ENCODE measurements at places on chromosomes 4 and X.

DNA sequence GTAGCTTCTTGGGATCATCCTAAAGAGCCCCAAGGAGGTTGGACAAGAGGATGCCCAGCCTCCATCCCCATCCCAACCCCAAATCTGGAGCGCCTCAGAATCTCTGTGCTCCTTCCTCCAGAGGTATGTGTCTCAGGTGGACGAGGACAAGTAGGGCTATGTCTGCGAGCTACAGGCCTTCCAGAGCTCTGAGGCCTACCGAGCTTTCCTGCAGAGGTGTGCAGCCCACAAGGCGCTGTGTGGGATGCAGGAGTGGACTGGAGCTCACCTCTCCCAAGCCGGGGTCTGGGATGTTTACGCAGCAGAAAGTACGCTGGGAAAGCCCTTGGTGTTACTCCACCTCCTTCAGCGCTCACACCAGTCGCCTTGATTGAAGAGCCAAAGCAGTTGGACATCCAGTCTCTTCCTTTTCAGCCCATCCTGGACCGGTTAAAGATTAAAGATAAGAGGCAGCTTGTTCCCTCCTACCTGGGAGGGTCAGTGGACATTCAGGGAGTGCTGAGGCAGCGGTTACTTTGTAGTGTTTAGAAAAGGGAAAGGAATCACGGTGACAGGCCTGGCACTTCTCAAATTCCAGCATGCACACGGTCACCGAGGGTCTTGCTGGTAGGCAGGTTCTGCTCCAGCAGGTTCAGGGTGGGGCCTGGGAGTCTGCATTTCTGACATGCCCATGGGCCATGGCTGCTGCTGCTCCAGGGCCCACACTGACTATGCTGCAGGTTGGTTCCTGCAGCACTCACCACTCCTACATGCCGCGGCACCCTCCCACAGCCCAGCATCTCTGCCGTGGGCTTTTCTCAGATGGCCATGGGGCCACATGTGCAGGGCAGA lies 29.5 kb upstream of the JAKMIP1 start:
- DNase-seq, result no peak

GRCh38 chr4:114272226-114272625 lies 292.8 kb upstream of the ARSJ start:
- no peak for DNase-seq

DNA sequence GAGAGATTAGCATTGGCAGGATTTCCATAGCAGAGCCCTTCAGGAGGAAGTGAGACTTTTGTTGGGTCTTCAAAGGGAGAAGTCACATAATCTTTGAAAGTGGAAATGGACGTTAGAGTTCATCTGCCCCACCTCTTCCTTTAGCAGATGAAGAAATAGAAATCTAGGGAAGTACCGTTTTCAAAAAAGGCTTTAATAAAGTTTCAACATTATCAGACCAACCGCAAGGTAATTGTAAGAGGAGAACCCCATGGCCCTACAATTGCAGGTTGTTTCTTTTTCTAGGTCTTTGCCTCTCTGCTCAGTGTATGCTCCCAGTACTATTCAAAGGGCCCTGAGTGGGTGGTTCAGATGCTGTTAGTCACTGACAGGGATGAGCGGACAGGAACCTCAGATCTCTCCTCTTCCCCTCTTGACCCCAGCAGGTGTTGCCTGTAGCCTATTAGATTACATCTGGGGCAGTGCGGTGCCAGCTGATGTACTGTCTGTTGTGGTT lies 48.6 kb upstream of the AP1S2 start:
- no peak for DNase-seq

GRCh38 chr4:6502747-6503465 lies 30.5 kb upstream of the PPP2R2C start:
- no peak for DNase-seq

- DNase-seq, result no peak
These were observed 36.5 kb downstream of the TBL1X start for GRCh38 chrX:9501362-9501761.

GRCh38 chr4:180398564-180398963 lies 1844.6 kb upstream of the TENM3 start:
- DNase-seq, result no peak

GRCh38 chrX:12349201-12349600 lies 210.9 kb downstream of the FRMPD4 start:
- DNase-seq, result no peak

- no peak for DNase-seq
These were observed 26.0 kb downstream of the STAP1 start for GRCh38 chr4:67584496-67584895.

DNA sequence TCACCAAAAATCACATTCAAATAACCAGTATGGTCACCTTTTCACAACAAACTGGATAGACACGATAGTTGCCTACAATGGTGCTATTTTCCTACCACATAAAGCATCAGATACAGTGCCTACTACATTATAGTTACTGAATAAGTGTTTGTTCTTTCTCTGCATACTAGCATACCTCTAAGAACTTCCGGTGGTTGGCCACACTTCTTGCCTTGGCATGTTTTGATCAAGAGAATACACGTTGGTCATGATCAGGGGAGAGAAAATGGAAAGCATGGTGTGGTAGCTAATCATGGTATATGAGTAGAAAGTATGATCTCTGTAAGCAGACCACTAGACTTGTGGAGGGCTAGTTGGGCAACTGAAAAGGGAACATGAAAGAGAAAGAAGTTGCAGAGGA lies 322.8 kb upstream of the DIAPH2 start:
- no peak for DNase-seq

GRCh38 chr4:4254199-4254598 lies 6.2 kb upstream of the TMEM128 start:
- no peak for DNase-seq

DNA sequence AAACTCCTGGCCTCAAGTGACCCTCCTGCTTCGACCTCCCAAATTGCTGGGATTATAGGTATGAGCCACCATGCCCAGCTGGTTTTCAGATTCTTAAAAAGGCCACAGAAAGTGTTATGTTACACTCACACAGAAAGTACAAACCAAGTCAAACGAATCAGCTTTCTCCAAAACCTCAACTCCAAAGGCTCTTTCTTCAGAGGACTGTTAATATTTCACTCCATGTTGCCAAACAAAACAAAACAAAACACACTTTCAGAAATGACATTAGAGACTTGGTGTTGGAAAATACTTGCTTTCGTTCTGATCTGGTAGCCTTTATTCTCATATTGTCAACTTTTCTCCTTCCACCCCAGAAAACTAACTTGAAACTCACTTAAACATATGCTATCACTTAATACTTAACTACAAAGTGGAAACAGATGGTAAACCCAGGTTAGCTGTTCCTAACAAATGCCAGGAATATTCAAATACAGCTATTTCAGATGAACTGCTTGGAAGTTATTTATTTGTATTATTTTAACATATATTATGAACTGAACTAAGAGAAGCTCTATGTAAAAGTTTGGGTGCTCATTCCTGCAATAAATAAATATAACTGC lies 34.7 kb downstream of the RLIM start:
- DNase-seq, result no peak

DNA sequence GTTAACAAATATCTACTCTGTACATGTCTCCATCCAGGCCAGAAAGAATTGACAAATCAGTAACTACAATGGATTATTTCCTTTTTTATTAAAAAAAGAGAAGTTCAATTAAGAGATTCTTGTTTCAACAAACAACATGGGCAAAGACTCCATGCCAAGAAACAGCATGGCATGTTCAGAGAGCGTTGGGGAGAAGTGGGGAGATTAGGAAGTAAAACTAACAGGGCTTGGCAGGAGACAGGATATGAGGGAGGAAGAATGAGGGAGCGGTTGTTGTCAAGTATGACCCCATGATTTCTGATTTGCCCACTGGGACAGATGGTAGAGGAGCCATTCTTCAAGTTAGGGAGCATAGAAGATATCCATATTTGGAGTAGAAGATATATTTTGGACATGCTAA lies 128.4 kb downstream of the RNF150 start:
- DNase-seq, result no peak

- no peak for DNase-seq
These were observed 64.8 kb downstream of the GLRA3 start for GRCh38 chr4:174764105-174764729.

DNA sequence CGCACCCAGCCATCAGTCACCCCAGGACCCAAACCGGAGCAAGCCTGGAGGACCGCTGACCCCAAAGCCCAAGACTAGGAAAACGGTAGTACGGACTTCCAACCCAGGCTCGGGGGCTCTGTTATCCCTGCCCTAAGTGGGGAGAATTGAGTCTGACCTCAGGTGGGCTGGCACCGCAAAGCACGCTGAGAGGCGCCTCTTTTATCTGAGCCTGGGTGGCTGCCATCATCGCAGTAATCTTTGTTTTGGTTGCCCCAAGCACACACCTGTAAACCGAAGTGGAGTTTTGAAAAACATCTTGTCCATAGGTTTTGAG lies 894 bp upstream of the SH3RF1 start:
- DNase-seq, result no peak

DNA sequence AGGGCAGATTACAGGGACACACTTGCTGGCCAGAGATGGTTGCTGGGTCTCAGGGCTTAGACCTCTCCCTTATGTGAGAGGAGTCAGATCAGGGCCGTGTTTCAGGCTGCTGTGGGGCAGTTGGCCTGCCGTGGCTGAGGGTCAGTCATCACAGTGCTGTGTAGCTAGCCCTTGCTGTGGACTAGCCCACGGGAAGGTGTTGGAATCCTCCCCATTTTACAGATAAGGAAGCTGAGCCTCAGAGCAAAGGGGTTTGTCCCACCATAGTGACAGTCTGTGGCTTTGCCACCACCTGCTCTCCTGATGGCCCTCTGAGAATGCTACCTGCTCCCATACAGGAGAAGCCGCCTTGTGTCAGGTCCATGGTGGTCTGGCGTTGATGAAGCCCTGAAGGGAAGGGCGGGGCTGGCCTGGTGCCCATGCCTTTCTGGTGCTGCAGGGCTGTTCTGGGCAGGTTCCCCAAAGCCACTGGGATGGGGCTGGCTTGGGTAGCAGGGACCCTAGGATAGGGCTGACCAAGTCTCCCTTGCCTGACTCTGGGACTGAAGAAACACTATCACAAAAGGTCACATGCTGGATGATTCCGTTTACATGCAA lies 2.4 kb upstream of the FAM53A start:
- DNase-seq, result no peak

DNA sequence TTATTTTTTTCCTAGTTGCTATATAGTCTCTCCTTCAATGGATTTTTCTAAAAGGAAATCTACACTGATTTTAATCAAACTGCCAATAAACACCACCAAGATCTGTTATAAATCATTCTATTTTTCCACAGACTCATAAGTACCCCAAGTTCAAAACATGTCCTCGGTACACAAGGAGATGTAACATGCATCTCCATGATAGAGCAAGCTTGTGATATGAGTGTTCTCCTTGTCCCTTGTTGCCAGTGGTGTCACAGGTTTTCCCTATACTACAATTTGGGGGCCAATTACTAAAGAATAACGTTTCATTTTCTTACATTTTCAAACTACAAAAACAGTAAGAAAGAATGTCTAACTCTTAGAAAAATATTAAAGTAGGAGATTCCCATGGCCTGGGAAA lies 491 bp downstream of the ARHGEF6 start:
- no peak for DNase-seq

DNA sequence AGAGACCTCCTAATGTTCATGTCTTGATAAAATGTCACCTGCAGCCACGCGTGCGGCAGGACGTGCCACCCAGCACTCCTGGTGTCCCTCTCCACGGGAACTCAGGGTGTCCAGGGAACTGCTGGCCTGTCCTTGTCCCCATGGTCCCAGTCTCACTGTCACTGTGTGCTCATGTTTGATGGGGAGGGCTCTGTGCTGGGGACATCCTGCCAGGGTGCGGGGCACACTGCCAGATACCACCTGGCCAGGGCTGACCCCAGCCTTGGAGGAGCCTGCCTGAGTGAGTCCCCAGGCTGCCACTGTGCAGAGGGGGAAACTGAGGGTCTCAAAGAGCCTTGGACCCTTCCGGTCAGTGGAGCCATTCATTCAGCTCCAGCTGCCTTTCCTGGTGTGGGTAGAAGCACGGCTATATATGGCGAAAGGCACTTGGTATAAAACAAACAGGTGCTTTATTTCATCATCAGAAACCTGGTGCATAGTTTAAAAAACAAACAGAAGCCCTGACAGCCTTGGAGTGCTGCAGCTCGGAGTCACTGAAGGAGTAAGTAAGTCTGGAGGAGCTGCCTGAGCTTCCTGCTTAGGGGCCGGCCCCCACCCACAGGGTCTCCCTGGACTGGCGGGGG lies 33.0 kb downstream of the NOP14 start:
- DNase-seq, result no peak

DNA sequence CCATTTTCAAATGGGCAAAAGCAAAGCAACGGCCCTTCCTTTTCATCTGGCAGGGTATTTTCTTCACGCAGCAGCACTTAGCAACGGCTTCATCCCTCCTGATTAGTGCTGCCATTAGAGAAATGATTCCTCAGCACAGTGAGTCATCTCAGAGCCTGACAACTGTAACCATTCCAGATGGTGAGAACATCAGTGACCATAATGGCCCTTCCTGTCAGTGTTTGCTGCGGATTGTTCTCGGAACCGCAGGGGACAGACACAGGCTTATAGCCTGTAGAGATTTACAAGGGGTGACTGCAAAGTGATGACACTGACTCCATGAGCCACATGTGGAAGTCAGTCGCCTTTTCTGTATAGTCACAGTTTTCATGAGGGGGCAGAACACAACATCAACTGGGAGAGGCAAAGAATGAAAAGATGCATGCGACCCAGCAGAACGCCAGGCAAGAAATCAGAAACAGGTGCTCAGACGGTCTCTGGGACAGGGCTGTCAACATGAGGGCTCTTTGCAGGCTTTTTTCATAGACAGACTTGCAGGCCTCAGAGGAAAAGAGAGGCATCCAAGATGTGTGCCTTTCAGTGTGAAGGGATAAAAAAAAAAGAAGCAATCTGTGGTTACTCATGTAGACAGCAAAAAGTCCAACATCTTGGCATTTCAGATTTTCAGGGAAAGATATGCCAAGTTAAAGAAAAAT lies 69.9 kb upstream of the FBXW7 start:
- DNase-seq, result no peak

DNA sequence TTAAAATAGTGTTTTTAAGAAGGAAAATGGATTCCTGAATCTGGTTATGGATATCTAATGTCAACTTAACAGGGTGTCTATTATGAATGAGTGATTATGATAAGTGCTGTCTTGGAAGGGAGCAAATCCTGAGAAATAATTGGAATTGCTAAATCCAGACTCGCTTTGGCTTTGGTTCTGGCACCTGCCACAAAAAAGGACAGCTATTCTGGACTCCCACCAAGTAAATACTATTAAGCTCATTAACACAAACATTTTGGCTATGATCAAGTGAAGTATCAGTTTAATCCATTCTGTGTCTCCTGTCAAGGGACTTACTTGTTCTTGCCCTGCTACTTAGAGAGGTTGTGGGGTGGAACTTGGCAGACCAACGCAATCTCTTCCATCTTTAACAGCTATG lies 403.7 kb downstream of the CENPC start:
- DNase-seq, result no peak

All from naive thymus-derived CD8-positive, alpha-beta T cell (primary cell).